ENCODE measurements at places on chromosomes 4 and X.
A peak's percentile ranks its signal among the peaks of the same experiment; 100 is the strongest.

DNA sequence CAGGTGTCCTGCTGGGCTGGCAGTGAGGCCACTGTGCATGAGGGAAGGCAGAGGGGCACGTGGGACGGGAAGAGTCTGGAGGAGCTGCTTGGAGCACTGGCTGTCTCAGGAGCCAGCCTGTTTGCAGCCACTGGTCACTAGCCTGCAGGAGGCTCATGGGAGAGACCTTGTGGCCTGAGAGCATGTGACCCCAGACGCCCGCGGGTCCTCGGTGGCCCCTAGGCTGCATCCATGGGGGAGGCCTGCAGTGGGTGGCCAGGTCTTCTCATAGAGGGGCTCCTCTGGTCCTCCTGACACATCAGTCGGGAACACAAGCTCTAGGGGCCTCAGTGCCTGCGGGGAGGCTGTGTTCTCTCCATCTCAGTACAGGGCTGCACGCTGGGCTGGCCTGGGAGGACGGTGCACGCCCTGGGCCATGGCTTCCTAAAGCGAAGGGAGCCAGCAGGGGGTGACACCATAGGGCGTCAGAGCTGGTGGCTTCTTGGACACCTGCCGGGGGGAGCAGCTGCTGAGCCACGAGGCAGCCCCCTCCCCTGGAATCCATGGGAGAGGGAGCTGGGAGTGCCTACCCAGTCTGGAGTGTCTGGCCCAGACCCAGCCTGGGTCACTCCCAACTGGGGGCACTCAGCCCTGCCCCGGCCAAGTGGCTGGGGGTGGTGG is 12.3 kb downstream of the NAT8L start:
- peak; percentile 38 for DNase-seq

GRCh38 chr4:137310166-137310565 is 222.1 kb downstream of the PCDH18 start:
- DNase-seq, result no peak

GRCh38 chrX:113059714-113060113 is 219.1 kb upstream of the AMOT start:
- no peak for DNase-seq

GRCh38 chrX:103214870-103215424 is at the start of gene BEX4:
Gene BEX4 (plus strand): TSS chrX:103215108. CDS start chrX:103216154, 1,046 bp downstream.
- DNase-seq, result peak; percentile 86

GRCh38 chrX:43656005-43656494 is at the start of gene MAOA:
Gene MAOA (plus strand): TSS chrX:43656299. CDS start chrX:43656342, 43 bp downstream.
- DNase-seq, result peak; percentile 40

DNA sequence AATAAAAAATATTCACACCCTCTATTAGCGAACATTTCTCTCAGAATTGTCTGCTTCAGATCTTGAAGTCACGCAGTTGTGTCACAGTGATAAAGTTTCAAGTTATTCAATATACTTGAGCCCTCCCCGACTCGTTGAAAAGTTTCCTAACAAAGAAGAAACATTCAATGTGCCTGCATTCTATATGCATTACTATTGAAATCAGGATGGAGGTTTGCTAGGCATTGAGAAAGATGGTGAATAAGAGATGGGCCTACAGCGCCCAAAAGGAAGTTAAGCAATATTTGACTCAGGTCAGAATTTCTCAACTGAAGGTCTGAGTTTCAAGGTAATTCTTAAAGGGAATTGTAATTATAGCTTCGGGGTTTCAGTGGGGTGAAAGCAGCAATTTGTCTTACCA is 6.1 kb downstream of the TCEANC start:
- no peak for DNase-seq

DNA sequence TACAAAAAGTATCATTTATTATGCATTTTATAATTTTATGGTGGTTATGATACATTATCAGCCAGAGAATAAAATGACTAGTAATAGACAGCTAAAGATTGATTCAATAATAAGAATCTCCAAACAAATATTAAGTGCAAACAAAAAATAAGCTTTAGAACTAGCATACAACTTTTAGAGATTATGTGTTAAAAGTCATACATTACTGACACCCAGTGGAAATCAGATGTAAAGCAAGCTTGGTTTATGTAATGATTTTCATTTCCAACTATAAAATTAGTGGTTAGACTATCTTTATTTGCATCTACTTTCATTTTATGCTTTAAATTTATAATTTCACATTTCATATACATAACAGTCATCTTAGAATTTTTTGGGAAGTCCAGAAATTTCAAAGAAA is 57.7 kb downstream of the IL13RA2 start:
- DNase-seq, result no peak

GRCh38 chr4:34718576-34719245 is 1525.6 kb downstream of the ARAP2 start:
- DNase-seq, result no peak

GRCh38 chr4:128279624-128280225 is 7.9 kb downstream of the PGRMC2 start:
- no peak for DNase-seq
